ENCODE measurements at places on chromosomes 11 and 22.
A peak's percentile ranks its signal among the peaks of the same experiment; 100 is the strongest.

DNA sequence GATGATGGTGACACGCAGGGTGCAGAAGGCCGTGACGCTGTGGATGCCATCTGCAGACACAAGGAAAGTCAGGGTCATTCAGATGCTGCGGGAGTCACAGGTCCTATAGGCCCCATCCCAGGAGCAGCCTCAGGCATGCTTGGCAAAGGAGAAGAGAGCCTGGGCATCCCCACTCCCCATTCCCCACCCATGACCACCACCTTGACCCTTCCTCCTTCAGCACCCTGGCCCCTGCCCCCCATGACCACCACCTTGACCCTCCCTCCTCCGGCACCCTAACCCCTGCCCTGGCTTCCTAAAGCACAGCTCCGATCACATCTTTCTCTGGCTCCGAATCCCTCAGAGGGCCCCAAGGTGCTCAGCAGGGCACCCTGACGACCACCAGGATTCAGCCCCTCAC lies 73.1 kb downstream of the CELSR1 start:
- no peak for DNase-seq

GRCh38 chr11:96173422-96173821 lies 169.6 kb downstream of the MAML2 start:
- DNase-seq = no peak

DNA sequence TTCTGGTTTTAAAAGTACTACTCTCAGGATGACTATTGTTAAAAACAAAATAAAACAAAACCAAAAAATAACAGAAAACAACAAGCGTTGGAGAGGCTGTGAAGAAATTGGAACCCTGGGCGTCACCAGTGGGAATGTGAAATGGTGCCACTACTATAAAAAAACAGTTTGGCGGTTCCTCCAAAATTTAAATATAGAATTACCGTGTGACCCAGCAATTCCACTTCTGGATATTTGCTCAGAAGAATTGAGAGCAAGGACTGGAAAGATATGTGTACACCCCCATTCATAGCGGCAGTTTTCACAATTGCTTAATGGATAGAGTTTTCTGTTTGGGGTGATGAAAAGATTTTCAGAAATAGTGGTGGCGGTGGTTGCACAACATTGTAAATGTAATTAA lies 8.6 kb downstream of the APOA4 start:
- no peak for DNase-seq

GRCh38 chr11:6531267-6531752 lies 34.2 kb downstream of the DNHD1 start:
- peak; percentile 47 for DNase-seq

DNA sequence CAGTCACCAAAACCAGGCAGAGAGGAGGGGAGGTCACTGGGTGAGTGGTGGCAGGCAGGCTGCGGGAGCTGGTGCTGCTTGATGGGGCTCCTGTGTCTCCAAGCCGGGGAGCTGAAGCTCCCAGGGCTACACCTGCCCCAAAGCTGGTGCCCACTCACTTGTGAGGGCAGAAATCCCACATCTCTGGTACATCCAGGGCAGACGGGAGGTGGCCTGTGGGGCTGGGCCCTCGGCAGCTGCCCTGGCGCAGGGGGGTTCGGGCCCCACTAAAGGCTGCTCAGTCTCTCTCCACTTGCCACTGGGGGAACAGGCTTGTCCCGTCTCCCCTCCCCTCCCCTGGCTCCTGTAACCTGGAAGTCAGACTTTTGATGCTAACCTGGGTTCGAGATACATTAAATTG lies 55.6 kb upstream of the PPARA start:
- no peak for DNase-seq

DNA sequence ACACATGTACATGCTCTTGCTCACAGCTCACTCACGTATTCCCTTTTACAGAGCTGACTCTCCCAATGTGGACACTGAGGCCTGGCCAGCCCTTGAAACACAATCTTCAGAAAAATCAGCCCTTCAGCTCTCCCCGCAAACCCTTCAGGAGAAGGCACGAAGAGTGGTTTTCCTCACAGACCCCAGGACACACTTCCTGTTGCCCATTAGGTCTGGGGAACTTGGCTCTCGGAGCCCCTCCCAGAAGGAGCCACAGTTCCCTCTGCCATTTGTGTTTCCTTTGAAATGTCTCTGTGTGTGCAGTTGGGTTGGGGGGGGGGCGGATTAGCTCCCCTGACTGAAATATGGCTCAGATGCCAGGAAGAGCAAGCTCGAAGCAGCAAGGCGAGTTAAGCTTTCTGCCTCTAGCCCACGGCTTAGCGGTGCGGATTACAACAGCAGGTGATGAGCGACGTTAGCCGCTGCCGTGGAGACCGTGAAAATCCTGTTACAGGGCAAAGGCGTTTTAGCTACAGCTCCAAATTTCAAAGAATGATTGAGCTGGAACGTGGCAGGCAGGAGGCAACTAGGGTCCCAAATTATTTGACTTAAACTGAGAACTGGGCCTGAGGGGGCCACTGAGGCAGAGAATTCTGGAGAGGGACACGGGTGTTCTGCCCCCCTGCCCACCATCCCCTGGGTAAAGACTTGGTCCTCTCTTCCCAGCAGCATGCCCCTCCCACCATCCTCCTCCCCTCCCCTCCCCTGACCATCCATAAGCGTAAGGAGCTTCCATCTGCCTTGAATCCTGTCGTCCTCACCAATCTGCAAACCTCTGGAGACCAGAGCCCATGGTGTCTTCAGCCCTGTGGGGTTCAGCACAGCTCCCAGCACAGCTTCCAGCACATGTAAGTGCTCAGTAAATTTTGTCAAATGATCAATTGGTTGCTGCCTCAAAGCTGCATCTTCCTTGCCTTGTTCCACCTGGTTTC lies 598.6 kb downstream of the BUD13 start:
- DNase-seq = no peak

DNA sequence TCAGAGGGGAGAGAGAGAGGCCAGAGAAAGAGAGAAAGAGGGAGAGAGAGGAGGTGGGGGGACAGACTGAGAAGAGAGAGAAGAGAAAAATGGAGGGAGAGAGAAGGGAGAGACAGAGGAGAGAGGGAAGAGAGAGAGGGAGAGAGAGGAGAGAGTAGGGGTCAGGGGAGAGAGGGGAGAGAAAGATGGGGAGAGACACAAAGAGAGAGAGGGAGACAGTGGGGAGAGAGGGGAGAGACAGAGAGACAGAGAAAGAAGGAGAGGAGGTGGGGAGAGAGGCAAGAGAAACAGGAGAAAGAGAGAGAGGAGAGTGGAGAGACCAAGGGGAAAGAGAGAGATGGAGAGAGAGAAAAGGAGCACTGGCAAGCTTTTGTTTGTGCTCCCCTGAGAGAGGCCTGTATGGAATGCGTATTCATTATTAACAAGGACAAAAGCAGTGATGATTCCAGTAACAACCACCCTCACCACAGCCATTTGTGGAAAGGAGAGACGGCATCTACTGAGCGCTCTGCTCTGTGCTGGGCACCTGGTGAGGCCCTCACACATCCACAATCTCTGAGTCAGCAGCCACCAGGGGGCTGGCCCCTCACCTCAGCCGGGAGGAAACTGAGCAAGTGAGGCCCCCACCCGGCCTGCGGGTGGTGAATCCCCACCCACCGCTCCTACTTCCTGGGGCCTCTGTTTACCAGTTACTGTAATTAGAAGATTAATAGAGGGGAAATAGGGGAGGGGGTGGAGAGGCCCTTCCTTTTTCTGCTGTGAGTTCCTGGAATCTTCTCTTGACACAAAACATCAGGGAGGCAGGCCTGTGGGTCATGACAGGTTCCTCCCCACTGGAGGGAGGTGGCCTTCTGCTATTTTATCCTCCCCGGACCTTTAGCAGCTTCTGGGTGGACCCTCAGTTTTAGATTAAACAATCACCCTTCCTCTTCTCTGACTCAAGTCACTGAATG lies 14.6 kb upstream of the MIAT start:
- no peak for DNase-seq

- DNase-seq = no peak
Measured at GRCh38 chr11:117679461-117679860, 117.6 kb downstream of the DSCAML1 start.

DNA sequence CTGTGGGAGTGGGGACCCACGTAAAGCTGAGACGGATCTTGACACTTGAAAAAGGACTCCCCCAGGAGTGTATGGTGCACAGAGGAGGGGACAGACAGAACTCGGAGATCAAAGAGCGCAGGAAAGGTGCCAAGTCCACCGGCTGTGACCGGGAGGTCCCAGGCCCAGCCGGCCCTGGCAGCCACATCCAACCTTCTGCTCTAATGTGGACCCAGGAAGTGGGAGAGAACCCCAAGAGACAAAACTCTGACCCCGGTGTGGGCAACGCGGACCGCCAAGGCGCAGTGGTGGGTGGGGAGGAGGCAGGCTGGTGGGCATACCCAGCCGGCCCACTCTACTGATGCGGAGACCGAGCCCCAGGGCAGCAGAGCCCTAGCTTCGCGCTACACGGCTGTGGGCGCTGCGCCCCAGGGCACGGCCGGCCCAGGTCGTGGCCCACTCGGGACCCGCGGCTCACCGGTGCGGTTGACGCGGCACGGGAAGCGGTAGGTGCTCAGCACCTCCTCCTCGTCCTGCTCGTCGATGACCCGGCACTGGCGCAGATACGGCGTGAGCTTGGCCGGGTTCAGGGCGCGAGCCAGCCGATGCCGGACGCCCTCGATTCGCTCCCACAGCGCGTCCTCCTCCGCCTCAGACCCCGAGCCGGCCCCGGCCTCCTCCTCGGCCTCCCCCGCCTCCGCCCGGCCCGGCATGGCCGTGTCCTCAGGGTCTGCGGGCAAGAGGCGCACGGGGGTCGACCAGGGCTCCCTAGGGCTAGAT lies 527 bp downstream of the CARD10 start:
- DNase-seq = no peak

GRCh38 chr11:62908468-62909072 lies 12.6 kb downstream of the CHRM1 start:
- no peak for DNase-seq

DNA sequence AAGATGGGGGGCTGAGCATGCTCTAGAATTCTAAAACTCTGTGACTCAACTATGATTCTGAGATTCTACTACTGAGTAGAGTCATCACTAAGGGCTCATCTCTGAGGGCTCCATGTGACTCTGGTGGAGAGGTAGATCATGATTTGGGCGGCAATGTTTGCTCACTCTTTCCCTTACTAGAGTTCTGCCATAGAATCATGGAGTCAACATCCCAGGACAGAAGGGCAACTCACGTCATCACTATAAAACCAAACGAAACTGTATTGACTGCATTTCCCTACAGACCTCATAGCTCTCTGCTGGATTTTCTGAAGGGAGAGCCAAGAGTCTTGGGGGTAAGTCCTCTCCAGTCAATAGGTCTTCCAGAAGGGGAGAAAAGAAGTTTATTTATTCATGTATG lies at the start of gene MS4A14:
Gene MS4A14, plus strand, starts transcription at position 78 of the 400 bp plus-strand sequence. Its CDS starts 120 bp downstream, at position 198.
- DNase-seq = no peak

DNA sequence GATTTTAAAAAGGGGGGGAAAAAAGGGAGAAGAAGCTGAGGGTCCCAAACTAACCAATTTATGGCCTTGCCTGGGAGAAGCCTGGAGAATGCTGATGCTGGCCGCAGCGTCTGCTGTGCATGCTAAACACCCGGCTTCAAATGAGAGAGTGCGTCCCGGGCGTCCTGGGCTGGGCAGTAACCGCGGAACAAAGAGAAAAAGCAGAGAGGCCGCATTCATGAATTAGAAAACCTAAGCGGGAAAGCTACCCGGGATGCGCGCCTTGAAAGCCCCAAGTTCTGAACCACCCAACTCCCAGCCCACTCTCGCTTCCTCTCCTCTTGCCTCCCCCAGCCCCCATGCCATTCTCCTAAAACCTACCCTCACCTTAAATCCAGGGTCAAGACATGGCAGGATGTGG lies 6.5 kb downstream of the MN1 start:
- DNase-seq = no peak

DNA sequence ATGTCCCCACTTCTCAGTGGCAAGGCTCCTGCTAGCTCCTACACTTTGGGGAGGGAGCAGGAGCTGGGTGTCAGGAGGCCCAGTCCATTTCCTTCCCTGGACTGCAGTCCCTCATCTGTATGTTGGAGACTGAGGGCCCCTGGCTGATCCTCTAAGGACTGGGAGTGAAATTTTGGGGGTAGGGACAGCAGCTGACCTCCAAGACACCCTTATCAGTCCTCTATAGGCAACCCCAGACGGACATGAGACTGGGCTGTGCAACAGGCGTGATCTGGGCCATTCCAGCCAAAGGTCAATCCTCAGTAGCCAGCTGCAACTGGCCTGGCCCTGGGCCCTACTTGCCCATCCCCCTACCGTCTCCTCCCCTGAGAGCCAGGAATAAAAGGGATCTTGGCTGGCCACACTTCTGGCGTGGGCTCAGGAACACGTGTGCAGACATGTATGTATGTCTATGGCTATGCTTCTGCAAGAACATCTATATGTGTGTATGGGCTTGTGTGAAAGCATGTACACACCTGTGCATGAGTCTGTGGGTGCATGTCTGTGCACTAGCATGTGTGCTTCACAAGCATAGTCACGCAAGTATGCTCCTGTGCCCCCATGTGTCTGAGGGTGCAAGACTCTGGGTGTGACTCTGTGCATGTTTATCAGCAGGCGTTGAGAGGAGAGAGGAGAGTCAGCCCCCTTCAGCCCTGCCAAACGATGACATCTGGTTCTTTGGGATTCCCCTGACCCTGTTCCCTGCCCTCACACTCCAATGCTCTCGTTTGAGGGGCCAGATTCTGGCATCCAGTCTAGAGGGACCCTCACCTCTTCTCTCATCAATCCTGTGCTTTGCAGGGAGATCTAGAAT lies 24.6 kb upstream of the DGAT2 start:
- no peak for DNase-seq

DNA sequence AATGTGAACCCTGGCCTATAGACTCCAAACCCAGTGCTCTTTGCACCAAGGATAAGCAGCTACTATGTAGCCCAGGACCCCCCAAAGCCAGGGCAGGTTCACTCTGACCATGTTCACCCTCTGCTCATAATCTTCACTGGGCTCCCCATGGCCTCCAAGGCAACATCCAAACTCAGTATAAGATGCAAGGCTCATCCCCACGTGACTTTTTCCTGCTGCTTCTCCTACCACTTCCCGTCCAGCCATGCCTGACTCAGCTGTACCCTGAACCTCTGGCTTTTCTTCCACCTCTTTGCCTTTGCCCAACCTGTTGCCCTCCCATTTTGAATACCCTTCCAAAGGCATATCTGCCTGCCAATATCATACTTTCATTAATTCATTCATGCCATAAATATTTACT lies 27.8 kb downstream of the PDE2A start:
- no peak for DNase-seq

DNA sequence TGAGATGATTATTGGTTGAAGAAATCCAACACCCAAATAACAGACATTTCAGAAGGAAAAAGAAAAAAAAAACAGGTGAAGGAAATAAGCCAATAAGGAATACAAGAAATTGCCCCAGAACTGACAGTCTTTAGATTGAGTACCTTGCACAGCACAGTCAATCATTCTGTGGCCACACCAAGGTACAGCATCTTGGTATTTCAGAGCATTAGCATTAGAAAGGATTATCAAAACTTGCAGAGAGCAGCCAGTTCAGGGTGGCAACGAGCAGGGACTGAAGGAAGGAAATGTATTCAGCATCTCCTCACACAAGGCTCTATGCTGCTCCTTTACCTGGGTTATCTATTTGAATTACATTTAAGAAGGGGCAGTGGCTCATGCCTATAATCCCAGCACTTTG lies 2.1 kb downstream of the ADA2 start:
- no peak for DNase-seq

- DNase-seq = no peak
Measured at GRCh38 chr11:126700768-126701519, 299.6 kb downstream of the KIRREL3 start.
